ENCODE measurements at places on chromosomes 11 and 22.

DNA sequence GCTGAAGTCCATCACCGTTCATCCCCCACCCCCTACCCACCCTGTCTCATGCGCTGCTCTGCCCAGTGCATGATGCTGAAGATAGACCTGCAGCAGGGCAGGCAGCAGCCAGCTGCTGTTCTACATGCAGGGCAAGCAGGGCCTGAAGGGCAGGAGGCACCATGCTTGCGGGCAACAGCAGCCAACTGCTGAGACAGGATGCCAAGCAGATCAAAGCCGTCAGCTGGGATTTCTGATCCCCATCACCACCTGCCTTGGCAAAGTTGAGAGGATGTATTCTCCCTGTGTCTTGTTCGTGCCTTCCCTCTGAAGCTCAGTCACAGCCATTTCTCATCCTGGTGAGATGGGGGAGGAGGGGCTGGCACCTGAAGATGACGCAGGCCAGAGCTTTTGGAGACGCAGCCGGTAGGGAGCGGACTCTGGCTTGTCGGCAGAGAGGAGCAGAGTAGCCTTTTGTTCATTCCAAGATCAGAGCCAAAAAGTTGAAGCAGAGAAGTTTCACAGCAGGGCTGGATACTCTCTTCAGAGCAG, 227.0 kb downstream of the GRIK4 start:
- DNase-seq: no peak

DNA sequence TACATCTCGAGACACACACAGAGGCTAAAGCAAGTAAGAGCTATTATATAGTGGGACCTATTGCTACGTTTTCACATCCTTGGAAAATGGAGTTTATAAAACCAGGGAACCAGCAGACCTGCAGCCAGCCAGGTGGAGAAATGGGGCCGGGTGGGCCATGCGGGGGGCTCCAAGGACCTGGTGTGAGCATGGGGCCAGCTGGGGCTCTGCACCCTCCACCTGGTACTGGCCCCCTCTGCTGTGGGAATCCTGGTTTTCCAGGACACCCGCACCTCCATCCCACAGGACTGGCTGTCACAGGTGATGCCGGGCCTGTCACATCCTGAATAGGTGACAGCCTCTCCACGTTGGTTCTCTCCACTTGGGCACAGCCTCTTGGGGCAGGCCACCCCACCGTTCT, 11.3 kb downstream of the DHCR7 start:
- DNase-seq: no peak

DNA sequence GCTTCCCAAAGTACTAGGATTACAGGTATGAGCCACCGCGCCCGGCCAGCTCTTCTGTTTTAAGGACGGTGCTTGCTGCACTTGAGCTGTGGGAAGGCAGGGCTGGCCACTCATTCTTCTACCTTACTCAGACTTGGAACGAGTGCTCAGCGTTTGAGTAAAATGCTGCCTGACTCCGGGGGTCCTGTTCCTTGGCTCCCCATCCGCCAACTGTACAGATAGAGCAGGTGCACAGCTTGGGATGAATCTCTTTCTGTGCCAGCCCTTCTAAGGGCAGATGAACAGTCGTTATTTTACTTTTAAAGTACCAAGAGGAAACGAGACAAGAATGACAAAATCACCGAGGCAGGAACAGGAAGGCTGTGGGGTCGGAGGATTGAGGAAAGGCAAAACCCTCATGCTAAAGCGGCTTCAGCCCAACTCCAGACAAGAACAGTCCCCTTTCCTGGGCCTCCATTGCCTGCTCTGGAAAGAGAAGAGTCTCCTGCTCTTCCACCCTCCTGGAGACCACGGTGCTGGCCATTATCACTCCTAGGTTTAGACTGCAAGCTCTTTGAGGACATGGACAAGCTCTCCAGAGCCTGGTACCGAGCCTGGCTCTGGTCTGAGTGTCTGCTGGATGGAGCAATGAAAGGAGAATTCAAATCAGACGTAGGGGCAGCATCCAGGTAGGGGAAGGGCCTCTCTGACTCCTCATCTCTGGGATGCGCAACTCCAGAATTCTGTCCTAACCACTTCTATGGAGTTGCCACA, 1.1 kb upstream of the SUN2 start:
- no peak for DNase-seq

DNA sequence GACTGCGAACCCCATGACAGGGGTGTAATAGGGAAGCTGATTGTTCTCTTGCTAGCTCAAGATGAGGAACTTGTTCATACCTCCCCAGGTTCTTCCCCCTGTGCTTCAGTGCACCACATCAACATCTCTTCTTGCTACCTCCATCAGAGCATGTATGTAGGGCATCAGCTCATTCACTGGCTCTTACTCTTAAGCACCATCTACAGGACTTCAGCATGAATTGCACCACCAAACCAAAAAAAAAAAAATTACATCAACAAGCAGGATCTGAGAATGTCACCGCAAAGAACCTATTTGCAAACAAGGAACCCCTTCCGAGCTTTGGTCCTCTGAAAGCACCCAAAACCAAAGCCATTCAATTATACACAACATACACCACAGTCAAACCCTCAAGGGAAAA, 2226.5 kb upstream of the RAG2 start:
- DNase-seq: peak; percentile 3

GRCh38 chr11:126870021-126870420, 130.5 kb downstream of the KIRREL3 start:
- DNase-seq: no peak

DNA sequence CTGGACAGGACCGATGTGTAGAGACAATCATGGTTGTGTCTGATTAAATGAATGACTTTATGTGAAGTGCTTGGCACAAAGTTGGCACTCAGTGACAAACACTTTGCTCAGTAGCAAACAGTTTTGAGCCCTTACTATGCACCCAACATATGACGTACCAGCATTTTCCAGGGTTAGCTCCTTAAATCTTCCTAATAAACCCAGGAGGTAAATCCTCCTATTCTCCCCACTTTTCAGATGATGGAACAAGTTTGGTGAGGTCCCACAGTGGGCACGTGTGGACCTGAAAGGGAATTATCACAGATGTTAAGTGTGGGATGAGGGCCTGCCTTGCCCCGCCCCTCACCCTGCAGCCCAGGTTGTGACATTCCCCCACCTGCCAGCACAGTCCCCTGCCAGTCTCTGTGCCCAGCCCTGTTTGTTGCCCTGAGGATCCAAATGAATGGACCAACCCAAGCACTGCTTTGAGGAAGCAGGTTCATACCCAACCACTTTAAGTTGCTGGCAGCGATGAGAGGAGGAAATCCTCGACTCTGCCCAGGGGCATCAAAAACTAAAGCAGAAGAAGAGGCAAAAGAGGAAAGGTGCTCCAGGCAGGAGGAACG, 6.6 kb upstream of the CARD10 start:
- DNase-seq: no peak

DNA sequence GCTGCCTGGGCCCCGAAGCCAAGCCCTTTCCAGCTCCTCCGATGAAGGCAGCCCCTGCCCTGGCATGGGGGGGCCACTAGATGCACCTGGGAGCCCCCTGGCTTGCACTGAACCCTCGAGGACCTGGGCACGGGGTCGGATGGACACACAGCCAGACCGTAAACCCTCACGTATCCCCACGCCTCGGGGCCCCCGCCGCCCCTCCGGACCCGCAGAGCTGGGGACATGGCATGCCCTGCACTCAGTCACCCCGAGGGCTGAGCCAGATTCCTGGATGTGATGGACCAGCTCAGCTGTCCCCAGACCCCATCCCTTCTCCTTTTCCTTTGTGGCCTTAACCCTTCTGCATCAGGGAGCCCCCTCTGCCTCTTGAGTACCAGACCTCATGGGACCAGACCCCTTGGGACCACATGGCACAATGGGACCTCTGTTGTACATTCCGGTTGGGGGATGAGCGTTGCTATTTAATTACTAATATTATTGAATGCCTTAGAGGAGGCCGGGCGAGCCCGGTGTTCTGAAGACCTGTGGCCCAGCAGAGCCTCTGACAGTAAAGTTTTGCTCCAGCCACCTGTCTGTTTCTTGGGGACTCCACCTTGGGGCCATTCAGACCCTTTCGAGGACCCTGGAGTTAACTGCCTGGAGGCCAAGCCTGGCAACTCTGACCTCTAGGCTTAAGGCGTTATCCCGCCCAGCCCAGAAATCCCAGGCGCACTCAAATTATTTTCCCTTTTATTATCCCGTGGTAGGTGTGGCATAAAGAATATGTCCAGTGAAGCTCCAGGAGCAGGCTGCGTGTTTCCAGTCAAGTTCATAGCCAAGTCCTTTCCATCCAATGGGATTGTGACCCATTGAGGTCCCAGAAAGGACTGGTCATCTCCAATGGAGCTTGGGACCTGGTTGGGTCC, 3.0 kb downstream of the RASL10A start:
- no peak for DNase-seq

DNA sequence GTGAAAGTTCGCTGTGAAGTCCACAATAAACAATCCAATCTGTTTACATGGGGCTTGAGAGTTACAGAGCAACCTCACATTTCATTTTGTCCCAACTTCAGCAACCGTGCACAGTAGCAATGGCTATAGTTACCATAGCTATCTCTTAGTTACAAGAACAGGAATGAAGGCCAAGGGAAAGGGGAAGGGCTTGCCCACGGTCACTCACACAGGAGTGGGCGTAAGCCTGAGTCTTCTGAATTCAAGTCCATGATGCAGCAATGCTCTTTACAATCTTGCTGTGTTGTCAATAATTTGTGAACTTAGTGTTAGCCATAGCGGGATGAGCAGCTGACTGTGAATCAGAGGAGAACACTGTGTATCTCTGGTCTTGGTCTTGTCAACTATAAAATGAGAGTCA, 102.9 kb downstream of the ADAMTS15 start:
- DNase-seq: no peak
